Suprapubic skin (tissue), 4 donors: ENCODE measurements at places on chromosomes 5 and 9. TPM values are rescaled to one million over a fixed set of nuclear protein-coding genes. Genes with fewer than 3 reads are reported as not detected.

DNA sequence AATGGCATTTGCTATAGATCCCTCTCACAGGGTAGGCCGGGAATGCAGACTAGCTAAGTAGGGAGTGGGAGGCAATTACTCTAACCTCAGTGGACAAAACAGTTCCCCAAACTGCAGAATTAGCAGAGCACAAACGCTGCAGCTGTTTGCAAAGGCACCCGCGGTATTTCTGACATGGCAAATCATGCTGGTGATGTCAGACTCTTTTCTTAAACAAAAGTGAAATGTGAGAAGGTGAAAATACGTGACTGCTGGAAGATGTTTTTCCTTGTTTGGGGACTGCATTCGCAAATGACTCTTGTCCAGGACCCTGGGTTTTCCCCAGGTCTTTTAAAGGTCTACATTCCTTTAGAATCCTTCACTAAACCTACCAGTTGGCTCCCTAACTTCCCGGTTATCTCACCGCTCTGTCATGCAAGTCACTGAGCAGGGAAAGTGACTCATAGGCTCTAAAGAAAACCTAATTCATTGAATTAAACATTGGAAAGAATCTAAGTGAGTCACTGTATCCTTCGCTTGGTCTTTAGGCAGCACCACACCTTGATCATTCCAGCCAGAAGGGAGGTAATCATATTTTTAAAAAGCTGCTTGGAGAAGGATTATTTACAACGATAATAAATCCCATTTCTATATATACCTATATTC lies 91.5 kb upstream of the DNAH5 start:
- DNase-seq = no peak

GRCh38 chr9:17776735-17777134 lies 197.9 kb downstream of the SH3GL2 start:
- DNase-seq = no peak

OTP gene
- not detected for total RNA-seq

CHMP5 gene
- total RNA-seq = 54.4 TPM

MAP1B gene
- 38.1 TPM for total RNA-seq

KIF4B gene
- 0.72 TPM for total RNA-seq

DNA sequence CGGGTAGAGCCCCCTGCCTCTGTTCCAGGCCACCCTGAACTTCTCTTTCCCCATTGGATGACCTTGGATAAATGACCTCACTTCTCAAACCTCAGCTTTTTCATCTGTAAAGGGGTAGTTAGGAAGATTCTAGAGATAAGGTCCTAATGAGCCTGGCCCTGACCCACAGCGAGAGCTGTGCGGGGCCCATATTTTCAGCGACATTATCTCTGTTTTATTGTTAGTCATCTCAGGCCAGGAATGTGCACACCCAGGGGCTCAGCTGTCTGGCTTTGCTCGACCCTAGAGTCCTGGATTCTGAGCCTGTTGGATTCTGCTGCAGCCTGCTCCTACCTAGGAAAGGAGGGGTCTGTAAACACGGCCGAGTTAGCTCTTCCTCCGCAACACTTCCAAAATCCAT lies 81.2 kb upstream of the LMX1B start:
- no peak for DNase-seq

DNA sequence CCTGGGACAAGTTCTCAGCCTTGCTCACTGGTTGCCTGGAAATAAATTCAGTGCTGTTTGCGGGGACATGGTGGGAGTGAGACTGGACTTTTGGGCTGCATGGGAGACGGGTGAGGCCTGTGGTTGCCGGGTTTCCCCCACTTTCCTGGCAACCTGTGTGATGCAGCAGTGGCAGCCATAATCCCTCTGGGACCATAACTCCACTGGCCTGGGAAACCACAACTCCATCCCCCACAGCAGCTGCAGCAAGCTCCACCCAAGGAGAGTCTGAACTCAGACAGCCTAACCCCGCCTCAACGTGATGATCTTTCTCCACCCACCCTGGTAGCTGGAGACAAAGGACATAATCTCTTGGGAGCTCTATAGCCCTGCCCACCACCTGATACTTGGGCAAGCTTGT lies 349.9 kb downstream of the PIK3R1 start:
- no peak for DNase-seq

DNA sequence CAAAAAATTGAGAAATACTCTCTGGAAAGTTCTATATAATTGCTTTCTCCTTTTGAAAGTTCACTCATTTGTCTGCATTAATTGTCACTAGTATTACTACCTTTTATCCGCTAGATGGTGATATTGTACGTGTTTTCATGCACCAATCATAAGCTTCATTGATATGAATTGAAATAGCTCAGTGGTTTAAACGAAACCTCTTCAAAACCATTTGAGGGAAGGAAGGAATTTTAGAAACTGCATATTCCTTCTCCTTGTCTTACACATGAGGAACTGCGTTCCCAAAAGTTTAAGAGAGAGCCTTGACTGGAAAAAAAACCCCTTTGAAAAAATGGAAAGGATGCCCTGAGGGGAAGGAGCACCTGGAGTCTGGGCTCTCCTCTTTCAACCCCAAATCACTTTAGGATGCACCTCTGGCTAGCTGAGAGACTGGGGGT lies 98.6 kb downstream of the YTHDC2 start:
- DNase-seq = no peak

- no peak for DNase-seq
Measured at GRCh38 chr9:122336866-122337555, 33.8 kb upstream of the PTGS1 start.

GRCh38 chr5:176391999-176392398 lies 3.4 kb downstream of the HIGD2A start:
- no peak for DNase-seq

GRCh38 chr9:22214021-22214420 lies 204.9 kb upstream of the CDKN2B start:
- no peak for DNase-seq

GRCh38 chr9:130756455-130757152 lies 63.0 kb downstream of the EXOSC2 start:
- no peak for DNase-seq
